ENCODE measurements at places on chromosomes 4 and X.

DNA sequence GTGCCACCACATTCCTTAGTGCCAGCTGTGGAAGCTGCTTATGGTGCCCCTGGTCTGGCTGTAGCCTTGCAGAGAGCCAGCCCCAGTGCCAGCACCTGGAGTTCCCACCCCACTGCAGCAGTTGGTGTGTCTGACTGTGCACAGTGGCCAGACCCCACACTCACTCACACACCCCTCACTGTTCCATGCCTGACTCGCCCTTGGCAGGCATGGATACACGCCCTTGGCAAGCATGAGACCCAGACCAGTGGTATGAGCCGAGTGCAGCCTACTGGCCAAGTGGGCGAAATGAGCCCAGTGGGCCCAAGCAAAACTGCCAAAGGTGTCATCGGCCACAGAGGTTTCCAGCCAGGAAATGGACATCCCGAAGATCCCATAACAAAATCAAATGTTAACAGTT, 27.4 kb downstream of the NAA11 start:
- DNase-seq, result no peak

GRCh38 chr4:73090738-73091137, 21.2 kb upstream of the COX18 start:
- DNase-seq, result no peak

GRCh38 chrX:43277879-43278278, 378.2 kb upstream of the MAOA start:
- no peak for DNase-seq

- DNase-seq, result no peak
These were observed 116.2 kb upstream of the STX18 start for GRCh38 chr4:4658052-4658451.

- no peak for DNase-seq
These were observed 52.3 kb downstream of the LGI2 start for GRCh38 chr4:24978291-24979075.

- DNase-seq, result no peak
These were observed 125.7 kb downstream of the CRLF2 start for GRCh38 chrX:1086444-1087409.

- DNase-seq, result no peak
These were observed 122.0 kb downstream of the CORIN start for GRCh38 chr4:47715716-47716416.

- DNase-seq, result peak; percentile 90
These were observed 12.7 kb upstream of the RBBP7 start for GRCh38 chrX:16882702-16883486.

DNA sequence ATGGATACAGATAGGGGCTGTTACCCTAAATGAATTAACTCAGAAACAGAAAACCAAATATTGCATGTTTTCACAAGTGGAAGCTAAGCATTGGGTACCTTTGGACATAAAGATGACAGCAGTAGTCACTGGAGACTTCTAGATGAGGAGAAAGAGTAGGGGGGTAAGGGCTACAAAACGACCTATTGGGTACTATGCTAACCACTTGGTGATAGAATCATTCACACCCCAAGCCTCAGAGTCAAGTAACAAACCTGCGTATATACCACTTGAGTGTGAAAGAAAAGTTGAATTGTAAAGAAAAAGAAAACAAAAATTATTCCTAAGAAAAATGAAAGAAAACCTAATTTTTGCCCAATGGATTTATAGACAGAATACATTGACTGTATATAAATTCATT, 7.7 kb upstream of the ARAP2 start:
- DNase-seq, result no peak

DNA sequence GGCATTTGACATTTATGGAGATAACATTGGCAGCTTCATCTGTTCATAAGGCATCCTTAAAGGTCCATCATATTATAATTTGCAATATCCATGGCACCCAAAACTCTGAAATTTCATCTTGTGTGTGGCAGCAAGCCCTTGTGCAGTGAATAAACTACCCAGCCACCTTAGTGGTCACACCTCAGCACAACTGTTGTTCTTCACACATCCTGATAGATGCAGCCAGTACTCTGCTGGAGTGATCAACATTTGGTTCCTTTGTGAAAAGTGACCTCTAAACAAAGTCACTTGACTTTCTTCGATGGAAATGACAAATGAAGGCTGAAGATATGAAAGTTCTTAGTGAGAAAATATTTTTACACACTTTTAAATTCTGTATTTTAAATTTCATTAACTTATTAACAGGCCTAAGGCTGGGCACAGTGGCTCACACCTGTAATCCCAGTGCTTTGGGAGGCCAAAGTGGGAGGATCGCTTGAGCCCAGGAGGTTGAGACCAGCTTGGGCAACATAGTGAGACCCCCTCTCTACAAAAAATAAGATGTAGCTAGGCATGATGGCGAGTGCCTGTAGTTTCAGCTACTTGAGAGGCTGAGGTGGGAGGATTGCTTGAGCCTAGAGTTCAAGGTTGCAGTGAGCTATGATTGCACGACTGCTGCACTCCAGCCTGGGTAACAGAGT, 161.4 kb downstream of the SPRY1 start:
- no peak for DNase-seq

GRCh38 chr4:82712561-82712960, 86.0 kb downstream of the SCD5 start:
- no peak for DNase-seq

- no peak for DNase-seq
These were observed 36.3 kb upstream of the TENM3 start for GRCh38 chr4:182206916-182207315.

DNA sequence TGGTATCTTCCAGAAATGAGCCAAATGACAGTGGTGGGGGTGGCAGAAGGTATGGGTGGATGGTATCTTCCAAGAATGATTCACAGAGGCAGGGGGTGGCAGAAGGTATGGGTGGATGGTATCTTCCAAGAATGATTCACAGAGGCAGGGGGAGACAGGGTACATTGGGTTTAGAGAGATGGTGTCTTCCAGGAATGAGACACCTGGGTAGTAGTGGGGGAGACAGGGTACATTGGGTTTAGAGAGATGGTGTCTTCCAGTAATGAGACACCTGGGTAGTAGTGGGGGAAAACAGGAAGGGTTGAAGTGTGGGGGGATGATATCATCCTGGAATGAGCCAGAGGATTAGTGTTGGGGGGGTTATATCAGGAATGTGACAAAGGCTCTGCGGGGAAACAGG, 62.0 kb downstream of the MAOA start:
- no peak for DNase-seq

DNA sequence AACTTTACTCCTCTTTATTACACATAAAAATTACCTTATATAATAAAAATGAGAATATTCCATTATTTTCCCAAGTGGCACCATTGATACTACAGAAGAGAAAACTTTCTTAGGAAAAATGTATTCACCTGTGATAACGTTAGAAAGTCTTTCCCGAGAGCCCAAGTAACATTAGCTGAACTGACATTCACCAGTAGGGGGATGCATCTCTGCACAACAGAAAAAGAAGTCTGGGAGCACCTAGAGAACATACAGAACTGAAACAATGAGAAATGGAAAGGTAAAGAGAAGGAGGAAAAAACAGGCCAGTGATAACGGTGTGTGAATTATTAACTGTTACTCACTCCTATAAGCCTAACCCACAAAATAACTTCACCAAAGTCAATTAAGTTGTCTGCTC, 423.3 kb downstream of the CENPC start:
- no peak for DNase-seq

DNA sequence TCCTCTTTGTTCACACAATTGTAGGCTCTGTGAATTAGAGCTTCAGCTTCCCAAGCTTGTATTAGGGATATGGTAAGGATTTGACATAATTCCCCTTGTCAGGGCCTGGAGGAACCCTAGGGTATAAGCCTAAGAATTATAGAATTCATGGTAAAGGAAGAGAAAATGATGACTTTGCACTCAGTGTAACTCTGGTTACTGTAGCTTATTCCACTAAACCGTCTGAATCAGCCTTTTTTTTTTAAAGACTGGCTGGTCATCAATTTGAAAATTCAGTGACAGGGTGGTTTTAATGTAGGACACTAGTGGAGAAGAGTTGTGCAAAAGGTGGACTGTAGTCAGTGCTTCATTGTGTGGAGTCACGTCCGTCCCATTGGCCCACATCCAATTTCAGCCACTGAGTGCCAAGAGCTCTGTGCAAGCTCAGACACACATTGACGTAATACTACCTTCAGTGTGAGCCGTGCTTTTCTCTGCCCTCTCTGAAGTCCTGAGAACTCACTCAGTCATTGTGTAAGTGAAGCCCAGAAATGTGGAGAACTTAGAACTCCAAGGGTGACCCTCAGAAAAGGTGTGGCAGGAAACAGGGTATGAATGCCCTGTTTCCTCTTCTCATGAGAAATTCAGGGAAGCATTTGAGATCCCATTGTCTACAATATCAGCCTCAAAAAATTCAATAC, 449.8 kb downstream of the C4orf33 start:
- peak; percentile 39 for DNase-seq

DNA sequence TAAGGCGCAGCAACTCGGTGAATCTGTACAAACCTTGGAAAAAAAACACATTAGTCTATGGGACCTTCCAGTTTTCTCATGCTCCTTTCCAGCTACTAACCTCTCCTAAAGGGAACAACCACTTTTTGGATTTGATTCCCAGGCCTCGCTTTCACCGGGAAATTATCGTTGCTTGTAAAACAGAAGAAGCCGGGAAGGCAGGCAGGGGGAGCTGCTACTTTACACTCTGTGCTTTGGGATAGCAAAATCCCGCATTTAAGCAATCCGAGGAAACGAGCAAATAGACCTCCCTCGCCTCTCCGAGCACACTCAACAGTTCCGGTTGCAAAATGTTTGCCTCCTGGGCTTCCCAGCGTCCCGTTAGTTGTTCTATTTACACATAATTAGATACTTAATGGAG, 1.2 kb downstream of the CD38 start:
- DNase-seq, result peak; percentile 25

GRCh38 chr4:88859191-88859812, 161.7 kb upstream of the NAP1L5 start:
- peak; percentile 8 for DNase-seq

GRCh38 chr4:80535551-80535950, 200.0 kb downstream of the CFAP299 start:
- no peak for DNase-seq

- DNase-seq, result no peak
These were observed 87.4 kb downstream of the CBLL2 start for GRCh38 chrX:22360129-22360528.

GRCh38 chr4:145565328-145565727, 53.9 kb upstream of the MMAA start:
- DNase-seq, result no peak

- DNase-seq, result no peak
These were observed 86.6 kb downstream of the DDIT4L start for GRCh38 chr4:100103671-100104070.

DNA sequence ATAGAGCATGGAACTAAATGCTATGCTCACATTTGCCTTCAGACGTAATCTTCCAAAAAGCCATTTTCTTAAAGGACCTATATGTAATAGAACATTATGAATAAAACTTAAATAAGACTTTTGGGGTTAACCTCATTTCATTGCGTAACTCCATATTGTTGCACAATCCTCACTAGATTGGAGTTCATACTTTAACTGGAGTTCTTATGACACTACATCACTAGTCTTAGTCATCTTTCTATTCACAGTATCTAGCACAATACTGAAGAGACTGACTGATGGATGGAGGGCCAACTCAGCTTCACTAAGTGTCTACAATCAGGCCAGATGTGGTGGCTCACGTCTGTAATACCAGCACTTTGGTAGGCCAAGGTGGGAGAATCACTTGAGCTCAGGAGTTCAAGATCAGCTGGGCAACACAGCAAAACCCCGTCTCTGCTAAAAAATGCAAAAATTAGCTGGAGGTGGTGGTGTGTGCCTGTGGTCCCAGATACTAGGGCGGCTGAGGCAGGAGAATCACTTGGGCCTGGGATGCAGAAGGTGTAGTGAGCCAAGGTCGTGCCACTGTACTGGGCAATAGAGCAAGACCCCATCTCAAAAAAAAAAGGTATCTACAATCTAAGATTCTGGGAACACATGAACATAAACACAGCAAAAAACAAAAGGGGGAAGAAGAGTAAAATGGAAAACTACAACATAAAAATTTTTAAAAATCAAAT, 80.8 kb upstream of the MAB21L2 start:
- DNase-seq, result no peak

- DNase-seq, result no peak
These were observed 59.5 kb downstream of the NSG1 start for GRCh38 chr4:4446434-4446833.

GRCh38 chr4:41221850-41222645, 7.7 kb upstream of the APBB2 start:
- DNase-seq, result no peak

GRCh38 chrX:17104433-17104832, 158.0 kb downstream of the REPS2 start:
- no peak for DNase-seq

DNA sequence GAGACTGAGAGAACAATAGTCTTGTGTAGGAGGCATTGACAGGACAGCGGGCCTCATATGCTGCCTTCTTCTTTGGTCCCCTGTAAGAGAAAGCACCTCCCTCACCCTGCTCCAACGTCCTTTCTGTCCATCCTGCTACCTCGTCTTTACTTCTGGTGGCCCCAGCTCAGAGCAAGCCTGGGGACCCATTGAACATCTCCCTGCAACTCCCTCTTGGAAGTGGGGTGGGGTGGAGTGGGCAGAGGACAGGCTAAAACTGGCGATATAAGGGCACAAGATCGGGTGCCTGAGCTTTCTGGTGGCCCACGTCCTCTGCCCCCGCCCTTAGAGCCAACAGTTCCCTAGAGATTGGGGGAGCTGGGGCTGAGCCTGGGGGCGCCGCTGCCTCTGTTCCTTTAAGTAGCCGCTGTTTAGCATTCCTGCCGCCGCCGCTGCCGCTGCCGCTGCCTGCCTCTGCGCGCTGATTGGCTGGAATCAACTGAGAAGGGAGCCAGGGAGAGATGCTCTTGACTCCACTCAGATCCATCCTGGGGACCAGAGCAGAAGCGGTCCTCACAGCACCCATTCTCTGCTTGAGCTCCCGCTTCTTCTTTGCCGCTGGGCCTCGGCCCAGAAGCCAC, at the start of gene DLG3:
DLG3 (plus strand) TSS at position 510 of the 620 bp plus-strand sequence. CDS start 367 bp downstream, outside the sequence.
- no peak for DNase-seq

DNA sequence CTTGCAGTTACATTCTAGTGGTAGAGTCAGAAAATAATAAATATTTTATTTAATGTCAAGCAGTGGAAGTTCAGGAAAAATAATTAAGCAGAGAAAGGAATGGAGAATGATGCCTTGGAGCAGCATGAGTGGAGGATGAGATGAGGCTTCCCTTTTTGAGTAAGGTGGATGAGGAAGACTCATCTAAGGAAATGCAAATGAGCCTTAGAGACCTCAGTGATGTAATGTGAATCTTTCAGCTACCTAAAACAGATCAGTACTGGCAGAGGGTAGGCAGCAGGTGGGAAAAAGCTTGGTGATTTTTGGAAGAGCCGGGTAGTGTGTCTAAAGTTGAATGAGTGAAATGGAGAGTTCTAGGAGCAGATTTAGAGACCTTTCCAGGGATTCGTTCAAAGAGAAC, 118.2 kb downstream of the GRID2 start:
- DNase-seq, result no peak

DNA sequence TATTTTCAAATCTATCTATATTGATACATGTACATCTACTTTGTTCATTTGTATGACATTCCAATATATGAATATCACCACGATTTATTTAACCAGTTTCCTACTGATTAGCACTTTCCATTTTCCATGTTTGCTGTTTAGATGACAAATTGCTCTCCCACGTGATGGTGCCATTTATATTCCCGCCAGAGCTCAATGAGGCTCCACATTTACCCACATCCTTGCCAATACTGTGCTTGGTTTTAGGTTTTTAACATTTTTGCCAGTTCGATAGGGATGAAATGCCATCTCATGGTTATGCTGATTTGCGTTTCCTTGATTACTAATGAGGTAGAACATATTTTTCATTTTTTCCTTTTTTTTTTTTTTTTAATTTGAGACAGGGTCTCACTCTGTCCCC, 86.7 kb upstream of the TRIM2 start:
- DNase-seq, result no peak

Data from RPMI8226 (cell line).